ENCODE measurements at places on chromosomes 7 and 10.

- DNase-seq = no peak
Measured at GRCh38 chr7:130897515-130898419, 163.8 kb upstream of the KLF14 start.

DNA sequence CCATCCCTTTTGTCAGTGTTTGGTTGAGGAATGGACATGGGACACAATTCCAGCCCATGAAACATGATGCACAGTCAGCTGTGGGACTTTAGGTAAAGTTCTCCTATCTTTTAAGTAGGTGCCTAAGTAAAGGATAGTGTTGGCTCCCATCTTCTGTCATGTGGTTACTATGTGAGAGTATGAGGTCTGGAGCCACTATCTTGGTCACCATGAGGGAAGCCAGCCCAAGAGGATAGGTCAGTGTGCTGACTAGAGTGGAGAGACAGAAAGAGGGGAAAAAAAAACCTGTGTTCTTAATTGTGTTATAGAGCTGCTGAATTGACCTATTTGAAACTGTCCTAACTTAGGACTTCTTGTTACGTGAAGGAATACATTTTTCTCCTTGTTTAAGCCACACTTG, 89.7 kb upstream of the NAMPT start:
- no peak for DNase-seq

GRCh38 chr10:62121187-62121530, 147.5 kb downstream of the RTKN2 start:
- DNase-seq = no peak

GRCh38 chr7:68914006-68914405, 684.3 kb upstream of the AUTS2 start:
- no peak for DNase-seq

DNA sequence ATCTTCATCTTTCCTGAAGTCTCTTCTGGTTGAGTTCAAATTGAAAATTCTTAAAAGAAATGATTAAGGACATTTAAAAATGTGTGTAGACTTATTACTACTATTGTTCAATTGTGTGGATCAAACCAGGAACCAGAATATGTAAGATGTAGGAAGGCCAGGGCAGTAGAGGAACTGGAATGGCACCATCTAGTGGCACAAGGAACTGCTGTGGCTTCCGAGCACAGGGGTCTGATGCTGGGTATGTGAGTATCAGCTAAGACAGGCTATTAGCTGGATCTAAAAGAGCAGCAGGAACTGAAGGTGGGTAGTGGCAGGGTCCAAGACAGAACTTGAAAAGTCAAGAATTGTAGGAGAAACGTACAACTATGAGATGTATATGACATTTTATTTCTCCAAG, 247.3 kb downstream of the SEMA3A start:
- no peak for DNase-seq

GRCh38 chr10:3260066-3260834, 87.7 kb upstream of the PITRM1 start:
- DNase-seq = no peak
